ENCODE measurements at places on chromosomes 2 and 18. TPM values are rescaled to one million over a fixed set of nuclear protein-coding genes. Genes with fewer than 3 reads are reported as not detected.

DNA sequence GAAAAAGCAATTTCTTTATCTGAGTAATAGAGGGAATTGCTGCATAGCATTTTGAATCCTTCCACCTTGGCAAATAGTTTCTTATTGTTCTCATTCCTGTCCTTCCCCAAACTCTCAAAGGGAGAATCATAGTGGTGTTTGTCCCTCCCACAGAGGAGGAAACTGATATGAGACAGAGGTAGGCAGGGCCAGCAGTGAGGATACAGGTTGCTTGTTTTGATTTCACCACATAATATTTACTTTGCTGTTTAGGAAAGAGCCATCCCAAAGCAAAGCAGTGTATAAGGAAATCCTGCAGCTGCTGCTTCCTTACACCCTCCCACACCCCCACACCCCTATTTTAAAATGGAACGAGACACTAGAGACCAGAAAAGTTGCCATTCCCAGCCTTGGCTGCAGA is 195.3 kb downstream of the SETBP1 start:
- DNase-seq: no peak

GRCh38 chr2:74849228-74849892 is 15.4 kb downstream of the HK2 start:
- peak; percentile 71 for DNase-seq

DNA sequence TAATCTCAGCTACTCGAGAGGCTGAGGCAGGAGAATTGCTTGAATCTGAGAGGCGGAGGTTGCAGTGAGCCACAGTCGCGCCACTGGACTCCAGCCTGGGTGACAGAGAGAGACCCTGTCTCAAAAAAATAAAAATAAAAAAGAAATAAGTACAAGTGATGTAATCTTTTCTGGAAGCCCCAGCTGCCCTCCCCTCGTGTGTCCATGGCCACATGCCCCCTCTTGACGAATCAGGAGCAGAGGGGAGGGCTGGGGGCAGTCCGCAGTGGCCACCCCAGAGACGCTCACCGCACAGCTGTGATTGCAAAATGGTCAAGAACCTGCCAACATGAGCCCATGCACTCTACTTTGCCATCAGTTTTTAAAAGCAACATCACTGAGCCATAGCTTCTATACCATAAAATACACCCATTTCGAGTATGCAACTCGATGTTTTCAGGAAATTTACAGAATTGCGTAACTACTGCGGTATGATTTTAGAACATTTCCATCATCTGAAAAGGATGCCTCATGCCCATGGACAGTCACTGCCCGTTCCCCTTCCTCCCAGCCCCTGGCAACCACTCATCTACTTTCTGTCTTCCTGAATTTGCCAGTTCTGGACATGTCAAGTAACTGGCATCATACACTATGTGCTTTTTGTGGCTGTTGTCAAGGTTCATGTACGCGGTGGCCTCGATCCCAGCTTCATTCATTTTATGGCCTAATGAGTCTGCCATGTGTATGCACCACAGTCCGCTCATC is 88.1 kb downstream of the NDUFA10 start:
- peak; percentile 48 for DNase-seq

DNA sequence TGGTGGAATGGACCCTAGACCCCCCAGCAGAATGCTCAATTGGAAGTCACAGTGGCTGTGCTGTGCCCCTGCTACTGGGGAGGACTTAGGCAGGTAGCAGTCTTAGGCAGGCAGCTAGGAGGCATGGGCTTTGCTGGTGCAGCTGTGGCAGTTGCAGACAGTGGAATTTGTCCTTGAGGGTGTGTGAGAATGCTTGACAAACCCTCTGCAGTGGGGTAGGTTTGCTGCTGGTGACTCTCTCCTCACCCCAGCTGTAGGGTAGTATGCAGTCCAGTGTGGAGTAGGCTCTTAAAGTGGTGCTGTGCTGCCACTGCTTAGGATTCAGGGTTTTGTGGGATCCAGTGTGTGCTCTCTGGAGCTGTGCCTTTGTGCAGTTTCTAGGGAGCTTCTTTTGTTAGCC is 61.3 kb downstream of the NUP35 start:
- DNase-seq: no peak

DNA sequence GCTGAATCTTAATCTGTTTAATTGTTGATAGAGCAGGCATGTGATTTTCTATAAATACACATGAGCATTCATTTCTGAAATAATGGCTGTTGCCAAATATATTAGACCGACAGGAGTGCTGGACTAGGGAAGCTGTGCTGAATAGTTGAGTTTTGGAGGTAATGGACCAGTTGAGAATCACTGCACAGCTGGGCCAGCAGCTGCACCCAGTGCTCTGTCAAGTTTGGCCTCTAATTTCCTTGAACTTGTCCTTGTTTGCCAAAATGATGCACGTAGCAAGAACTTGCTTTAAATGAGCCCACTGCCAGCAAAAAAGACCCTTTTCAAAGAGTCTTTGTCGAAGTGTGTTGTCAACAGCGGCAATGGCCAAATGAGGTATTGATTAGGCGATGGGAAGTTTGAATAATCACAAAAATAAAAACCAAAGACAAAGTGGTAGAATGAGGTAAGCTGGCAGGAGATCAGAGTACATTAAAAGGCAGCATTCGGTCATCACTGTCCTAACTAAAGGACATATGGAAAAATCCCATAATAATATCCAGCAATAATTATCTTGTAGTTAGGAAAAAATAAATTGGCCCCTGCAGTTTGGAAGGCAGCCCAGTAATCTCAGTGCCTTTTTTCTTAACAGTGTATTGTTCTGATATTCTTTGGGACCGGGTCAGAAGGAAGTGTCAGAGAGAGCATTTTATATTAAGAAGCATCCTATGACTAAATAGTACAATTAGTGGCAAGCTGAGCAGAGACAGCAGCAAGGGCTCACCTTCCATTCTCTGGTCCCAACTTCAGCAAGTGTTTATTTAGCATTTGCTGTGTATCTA is 126.2 kb downstream of the RAPGEF4 start:
- DNase-seq: no peak

- no peak for DNase-seq
Measured at GRCh38 chr2:208099682-208100470, 24.4 kb downstream of the CRYGD start.

GRCh38 chr2:178865146-178865936 is 58.1 kb upstream of the TTN start:
- DNase-seq: peak; percentile 50

DNA sequence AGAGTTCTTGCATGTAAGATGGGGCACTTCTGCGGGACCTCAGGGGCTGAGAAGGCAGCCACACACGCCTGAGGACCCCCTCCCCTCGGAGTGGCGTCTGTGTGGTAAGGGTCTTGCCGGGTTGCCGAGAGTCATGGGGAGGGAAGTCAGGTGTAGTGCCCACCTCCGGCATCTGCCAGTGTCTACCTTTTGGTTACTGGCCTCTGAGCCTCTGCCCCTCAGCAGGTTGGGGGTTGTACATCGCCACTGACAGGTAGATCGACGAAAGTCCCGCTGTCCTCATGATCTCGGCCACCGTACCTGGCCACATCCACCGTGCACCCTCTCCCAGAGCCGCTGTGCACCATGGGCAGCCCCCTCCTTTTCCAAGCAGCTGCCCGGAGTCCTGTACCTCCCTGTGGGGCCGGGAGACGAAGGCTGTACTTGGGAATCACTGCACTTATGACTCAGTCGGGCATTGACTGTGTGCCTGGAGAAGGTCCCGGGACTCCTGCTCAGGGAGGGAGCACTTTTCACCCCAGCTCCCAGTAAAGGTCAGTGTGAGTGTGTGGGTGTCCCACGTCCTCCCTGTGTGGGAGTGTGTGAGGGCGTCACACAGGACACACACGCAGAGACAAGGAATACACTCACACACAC is 332.4 kb upstream of the MYT1L start:
- DNase-seq: no peak

- no peak for DNase-seq
Measured at GRCh38 chr2:198053776-198054175, 249.4 kb downstream of the PLCL1 start.

GRCh38 chr2:222950638-222951285 is 89.9 kb downstream of the ACSL3 start:
- DNase-seq: no peak

DNA sequence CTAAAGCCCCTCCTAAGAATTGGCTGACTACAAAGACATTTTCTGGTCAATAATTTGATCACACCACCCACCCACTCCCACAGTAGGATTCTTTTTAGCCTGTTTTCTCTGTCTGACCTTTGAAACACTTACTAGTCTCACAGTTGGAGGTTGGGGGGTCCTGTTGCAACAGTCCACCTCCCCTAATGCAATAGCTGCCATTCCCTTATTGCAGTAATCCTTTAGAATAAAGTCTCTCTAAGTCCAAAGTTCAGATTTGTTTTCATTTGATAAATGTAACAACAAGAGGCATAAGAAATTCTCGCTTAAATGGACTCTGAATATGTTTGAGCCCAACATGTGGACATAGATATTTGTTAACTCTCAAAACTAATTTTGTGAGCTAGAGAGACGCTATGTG is 1326.8 kb upstream of the TMEFF2 start:
- no peak for DNase-seq

GRCh38 chr2:159084384-159085370 is 116.2 kb downstream of the TANC1 start:
- DNase-seq: no peak

DNA sequence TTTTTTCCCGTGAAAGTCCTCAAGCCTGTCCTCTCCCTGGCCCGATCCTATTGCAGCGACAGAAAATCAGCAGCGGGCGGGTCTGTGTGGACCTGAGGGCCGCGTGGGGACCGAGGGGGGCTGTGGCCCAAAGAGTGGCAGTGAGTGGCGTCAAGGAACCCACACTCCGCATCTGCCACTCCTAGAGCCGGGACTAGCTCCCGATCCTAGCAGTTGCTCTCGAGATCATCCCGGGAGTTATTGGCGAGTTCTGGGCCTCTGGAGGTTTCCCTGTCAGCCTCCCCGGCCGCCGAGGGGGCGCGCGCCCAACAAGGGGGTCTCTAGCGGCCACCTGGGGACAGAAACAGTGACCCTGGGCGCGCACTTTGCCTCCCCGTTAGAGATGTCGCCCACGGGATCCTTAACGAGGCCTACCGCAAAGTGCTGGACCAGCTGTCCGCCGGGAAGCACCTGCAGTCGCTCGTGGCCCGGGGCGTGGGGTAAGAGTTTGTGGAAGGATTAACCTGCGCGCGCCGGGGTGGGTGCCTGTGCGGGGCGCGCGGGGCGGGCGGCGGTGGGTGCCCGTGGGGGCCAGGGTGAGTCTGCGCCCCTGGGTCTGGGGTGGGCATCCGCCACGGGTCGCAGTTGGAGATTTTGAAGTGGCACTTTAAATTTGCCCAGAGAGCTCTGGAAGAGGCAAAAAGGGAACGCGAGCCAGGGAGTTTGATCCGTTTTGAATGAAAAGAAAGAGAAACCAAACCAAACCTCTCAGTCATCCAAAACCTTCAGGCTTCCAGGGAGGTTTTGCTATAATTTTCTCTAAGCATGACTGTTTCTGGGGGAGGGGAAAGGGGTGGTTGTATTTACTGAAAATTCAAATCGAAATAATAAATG is 3.5 kb downstream of the ADCYAP1 start:
- DNase-seq: no peak

DNA sequence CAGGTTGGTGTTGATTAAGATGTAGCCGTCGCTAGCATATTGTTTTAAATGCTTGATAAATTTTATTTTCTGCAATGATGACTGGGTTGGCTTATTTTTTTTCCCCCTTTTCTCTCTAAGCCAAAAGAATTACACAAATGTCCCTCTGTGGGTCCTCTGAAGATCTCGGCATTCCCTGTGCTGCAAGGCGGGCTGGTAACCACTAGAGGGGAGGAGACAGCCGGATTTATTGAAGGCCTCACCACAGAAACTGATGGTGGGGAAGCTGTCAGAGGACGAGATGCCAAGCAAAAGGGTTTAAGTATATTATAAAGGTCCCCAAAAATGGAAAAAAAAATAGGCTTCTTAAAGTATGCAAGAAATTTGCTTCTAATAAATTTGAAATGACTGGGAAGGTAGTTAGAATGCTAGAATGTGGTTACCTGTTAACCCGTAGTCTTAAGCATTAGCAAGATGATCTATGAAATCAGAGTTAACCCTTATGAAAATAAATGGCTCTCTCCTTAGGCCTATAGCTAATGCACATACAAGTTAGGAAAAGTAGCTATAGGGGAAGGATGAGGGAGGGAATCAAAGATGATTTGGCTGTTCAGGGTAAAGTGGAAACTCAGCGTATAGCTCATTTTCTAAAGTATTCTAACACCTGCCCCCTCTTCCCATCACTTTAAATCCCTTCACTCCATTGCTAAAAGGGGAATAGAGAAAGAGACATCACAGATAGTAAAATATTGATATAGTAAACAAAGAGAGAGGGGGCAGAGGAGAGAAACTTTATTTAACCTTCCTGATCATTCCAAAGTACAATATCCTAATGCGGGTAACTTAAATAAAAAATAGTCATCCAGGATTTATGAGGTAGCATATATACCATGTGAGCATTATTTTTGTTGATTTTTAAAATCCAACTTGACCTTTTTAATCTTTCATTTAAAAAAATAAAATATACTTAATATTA is 894.5 kb upstream of the POU3F3 start:
- no peak for DNase-seq

- no peak for DNase-seq
Measured at GRCh38 chr18:51811883-51812282, 528.1 kb upstream of the DCC start.

GRCh38 chr2:96783388-96783787 is 22.7 kb downstream of the CNNM4 start:
- no peak for DNase-seq

DNA sequence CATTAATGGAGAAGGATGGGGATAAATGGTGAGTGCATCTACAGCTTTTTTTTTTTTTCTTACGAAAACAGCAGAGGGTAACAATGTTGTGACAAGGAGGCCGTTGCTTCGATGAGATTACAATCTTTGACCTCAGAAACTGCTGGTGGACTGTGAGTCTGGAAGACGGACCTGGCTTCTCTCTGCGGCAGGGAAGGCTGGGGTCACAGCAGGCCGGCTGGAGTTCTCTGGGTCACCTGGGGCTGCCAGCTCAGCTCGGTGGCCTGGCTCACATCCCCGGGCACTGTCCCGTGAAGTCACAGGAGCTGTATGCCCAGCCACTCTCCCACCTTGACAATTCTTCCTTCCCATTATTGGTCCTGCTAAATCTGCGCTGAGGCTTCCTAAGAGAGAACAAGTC is 160.8 kb downstream of the ACKR3 start:
- peak; percentile 69 for DNase-seq

ARHGAP28 gene
- 1.1 TPM for total RNA-seq

NMUR1 gene
- total RNA-seq: 0.22 TPM

LRRTM1 gene
- 0.30 TPM for total RNA-seq

ADRA2B gene
- 6.4 TPM for total RNA-seq

GCG gene
- total RNA-seq: not detected

KATNAL2 gene
- total RNA-seq: 3.0 TPM

KCNF1 gene
- not detected for total RNA-seq
